ENCODE measurements at places on chromosomes 2 and 18. TPM values are rescaled to one million over a fixed set of nuclear protein-coding genes. Genes with fewer than 3 reads are reported as not detected.

Gene FN1
- 3,699 TPM for total RNA-seq

Gene CHST9
- total RNA-seq, result not detected

Gene MC2R
- not detected for total RNA-seq

Gene AKAIN1
- total RNA-seq, result not detected

Gene CEP76
- total RNA-seq, result 10.7 TPM

Gene NT5C1B
- not detected for total RNA-seq

Gene CXCR1
- not detected for total RNA-seq

Gene MROH2A
- total RNA-seq, result 0.10 TPM

Gene POMC
- total RNA-seq, result 9.0 TPM

Gene MYO7B
- total RNA-seq, result 11.3 TPM

Gene OTOS
- total RNA-seq, result not detected

Gene SAG
- 0.12 TPM for total RNA-seq

Gene SGO2
- total RNA-seq, result 47.7 TPM

Gene LIMS4
- 0.29 TPM for total RNA-seq

Gene CNNM4
- total RNA-seq, result 5.3 TPM

GRCh38 chr18:9172506-9173127, 36.0 kb downstream of the ANKRD12 start:
- no peak for DNase-seq

- DNase-seq, result no peak
These were observed 556.1 kb downstream of the BCL11A start for GRCh38 chr2:59997371-59997770.

DNA sequence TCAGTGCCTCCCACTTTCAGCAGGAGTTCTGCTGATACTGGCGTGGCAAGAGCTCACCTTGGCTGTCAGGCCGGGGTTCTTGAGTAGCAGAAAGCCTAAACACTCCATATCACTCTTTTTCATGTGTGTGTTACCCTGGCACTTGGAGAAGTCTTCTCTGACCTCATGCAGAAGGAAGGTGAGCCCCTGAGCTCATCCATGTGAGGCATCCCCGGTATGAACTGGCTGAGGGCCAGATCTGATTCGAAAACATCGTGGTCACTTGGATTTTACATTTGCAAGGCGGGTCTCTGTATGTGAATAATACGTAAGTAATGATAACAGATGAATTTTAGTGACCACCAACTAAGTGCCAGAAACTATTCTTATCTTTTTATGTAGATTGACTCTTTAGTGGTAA, 93.6 kb downstream of the RAPGEF4 start:
- peak; percentile 59 for DNase-seq

- no peak for DNase-seq
These were observed 734.4 kb downstream of the CBLN2 start for GRCh38 chr18:71809711-71810110.

DNA sequence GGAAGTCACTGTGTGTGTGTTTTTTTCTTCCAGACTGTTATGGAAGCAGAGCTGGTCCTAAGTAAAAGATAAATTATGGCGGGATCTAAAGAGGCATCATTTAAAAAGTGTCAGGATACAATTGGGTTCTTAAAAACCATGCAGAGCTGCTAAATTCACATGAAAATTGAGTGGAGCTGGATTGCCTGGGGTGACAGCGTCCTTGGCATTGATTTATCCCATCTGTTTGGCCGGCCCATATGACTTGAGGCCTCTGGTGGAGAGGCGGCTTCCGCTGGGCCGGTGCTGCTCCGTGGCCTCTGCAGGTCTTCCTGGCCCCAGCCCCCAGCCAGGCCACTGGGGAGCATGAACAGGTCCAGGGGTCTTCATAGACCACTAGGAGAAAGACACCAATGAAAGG, 165.5 kb downstream of the GLI2 start:
- DNase-seq, result no peak

DNA sequence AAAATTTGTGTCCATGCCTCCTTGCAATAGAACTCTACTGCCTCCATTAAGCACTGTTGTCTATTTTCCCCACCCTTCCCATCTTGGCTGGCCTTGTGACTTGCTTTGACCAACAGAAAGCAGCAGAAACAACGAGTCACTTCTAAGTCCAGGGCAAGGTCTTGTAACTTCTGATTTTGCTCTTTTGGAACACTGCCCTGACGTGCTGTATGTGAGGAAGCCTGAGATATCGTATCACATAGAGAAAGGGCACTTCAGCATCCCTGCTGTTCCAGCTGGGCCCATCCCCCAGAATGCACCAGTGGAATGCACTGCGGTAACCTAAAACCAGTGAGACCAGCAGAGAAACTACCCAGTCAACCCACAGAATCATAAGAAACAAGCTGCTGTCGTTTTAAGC, 28.1 kb downstream of the NCKAP1 start:
- DNase-seq, result peak; percentile 53

GRCh38 chr2:769771-770170, 92.6 kb upstream of the TMEM18 start:
- peak; percentile 39 for DNase-seq

DNA sequence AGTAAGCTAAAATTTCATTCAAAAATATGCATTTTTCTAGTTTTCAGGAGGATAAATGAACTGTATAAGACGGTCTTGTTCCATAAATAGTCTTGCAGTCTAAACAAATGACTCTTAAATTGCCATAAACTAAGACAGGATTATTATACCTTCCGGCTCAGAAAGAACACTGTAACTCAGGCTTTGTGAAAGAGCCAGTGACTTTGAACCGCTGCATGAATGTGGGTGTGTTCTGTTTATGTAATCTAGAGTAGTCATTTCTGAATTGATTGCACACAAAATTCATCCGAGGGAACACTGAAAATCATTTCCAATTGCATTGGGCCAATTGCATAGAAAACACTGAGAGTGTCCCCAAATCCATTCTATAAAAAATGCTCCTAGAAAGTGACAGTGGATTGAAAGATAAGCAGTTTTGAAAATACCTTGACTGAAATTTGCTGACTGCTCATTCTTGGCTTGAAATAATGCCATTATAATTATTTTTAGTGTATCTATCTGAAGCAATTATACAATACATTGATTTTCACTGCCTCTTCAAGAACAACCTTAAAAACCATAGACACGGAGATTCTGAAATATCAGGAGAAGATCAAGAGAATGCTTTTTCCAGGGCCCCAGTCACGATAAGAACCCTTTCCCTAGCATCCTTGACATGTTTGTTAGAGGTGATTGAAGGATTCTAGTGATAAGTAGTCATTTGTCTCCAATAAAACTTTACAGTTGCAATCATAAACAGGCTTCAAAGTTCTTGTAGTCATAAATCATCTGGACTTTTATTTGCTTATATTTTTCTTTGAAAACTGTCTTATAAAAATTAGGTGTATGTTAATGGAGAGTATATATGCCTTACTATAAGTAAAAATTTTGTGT, 55.4 kb downstream of the CNTNAP5 start:
- DNase-seq, result no peak

GRCh38 chr2:236554629-236555282, 14.9 kb upstream of the ACKR3 start:
- no peak for DNase-seq

- DNase-seq, result no peak
These were observed 854.3 kb downstream of the LRRTM4 start for GRCh38 chr2:76667821-76668271.

DNA sequence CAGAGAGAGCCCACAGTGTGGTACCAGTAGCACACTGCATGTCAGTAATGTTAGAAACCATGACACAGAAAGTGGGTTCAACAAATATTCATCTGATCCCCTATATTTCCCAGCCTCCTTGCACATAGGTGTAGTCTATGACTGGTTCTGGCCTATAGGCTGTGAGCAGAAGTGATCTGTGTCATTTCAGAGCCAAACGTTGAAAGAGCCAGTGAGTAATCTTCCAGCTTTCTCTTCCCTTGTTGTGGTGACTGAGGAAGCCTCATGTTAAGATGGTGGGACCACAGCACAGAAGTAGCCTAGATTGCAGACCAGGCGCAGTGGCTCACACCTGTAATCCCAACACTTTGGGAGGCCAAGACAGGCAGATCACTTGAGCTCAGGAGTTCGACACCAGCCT, 4.1 kb downstream of the TMEM237 start:
- DNase-seq, result peak; percentile 30

GRCh38 chr2:81250270-81250669, 945.7 kb upstream of the LRRTM1 start:
- no peak for DNase-seq

DNA sequence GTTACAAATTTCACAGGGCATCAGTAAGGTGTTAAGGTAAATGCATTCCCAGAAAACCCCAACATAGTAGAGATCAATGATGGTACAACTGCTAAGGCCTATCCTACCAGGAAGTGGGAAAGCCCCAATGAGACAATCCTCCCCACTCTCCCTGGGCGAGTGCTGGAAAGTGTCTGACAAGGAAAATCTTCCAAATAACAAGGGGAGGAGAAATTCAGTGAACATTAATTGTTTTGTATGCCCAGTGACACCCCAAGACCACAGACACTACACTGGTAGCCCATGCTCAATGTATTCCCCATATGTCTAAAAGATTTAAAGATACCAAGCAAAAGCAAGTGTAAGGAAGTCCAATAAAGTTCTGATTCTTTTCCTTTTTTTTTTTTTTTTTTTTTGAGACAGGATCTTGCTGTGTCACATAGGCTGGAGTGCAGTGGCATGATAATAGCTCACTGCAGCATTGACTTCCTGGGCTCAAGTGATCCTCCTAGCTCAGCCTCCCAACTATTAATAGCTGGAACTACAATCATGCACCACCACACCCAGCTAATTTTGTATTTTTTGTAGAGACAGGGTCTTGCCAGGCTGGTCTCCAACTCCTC, 24.7 kb downstream of the B4GALT6 start:
- DNase-seq, result no peak

DNA sequence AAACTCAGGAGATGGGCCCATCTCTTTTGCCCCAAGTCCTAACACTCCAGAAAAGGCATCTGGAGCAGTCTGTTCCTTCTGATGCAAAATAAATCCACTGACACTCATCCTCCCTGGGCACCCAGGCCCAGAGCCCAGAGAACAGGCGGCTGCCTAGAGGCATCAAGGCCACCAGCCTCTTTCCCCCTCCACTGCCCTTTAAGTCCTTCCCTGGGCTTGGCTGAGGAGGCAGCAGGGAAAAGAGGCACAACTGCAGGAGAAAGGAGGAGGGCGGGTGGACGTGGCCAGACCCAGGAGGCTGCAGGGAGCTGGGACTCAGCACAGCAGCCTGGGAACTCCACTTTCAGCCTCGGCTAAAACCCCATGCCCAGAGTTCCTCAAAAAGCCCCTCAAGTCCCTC, 99.7 kb upstream of the ID2 start:
- no peak for DNase-seq

DNA sequence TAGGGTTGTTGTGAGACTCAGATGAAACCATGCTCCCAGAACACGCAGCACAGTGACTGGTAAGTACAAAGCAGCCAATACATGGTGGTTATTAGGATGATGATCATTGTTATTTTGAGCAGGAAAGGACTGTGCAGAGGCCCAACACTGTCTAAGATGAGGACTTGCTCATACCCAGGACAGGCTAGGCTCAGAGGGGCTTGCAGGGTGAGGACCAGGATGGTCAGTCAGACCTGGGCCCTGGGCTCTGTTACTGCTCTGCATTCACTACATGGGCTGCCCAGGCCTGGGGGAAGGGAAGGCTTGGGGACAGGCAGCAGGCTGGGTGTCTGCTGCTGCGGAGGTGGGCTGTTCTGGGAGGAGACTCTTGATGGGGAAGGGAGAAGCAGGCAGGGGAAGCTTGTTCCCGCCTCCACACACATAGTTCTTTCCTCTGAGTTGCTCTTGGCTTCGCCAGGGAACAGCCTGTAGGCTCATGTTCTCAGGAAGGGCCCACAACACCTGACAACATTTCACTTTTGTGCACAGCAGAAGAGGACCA, 17.5 kb downstream of the CAPN13 start:
- no peak for DNase-seq

DNA sequence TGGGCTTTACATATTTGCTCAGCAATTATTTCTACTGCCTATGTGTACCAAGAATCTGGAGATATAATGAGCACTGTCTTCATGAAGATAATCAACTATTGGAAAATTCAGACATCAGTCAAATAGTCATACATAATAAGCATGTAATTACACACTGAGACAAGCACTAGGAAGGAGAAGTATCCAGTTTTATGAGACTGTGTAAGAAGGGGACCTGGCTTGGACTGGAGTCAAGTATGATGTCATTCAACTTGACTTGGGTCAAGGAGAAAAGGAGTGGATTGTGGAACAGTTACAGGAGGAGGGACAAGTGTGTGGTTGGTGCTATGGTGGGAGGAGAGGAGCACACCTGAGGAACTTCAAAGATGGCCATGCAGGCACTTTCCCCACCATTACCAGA, 419.8 kb upstream of the TRIB2 start:
- DNase-seq, result no peak

GRCh38 chr2:105800036-105800713, 55.5 kb downstream of the NCK2 start:
- DNase-seq, result peak; percentile 20

GRCh38 chr2:170524828-170525565, 190.1 kb upstream of the SP5 start:
- DNase-seq, result peak; percentile 37

DNA sequence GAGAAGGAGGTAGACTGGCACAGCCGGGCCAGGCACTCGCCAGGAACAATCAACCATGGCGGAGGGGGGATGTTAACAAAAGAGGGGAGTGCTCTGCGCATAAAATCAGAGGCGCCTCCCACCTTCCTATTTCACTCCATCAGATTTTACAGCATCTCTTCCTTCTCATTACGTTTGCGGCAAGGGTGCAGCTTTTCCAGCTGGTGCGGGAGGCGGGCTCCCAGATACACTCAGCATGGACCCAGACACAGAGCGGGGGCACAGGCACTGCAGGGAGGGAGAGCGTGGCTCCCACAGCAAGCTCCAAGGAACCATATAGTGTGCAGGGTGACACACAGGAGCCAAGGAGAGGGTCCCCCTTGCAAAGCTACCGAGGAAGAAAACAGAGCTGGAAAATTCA, 176.3 kb downstream of the EIPR1 start:
- no peak for DNase-seq

GRCh38 chr18:79877163-79878091, 74.0 kb downstream of the SLC66A2 start:
- no peak for DNase-seq

GRCh38 chr2:14899621-14900414, 267.3 kb downstream of the LRATD1 start:
- DNase-seq, result no peak

GRCh38 chr2:43707255-43708015, 31.2 kb upstream of the C1GALT1C1L start:
- DNase-seq, result peak; percentile 75

DNA sequence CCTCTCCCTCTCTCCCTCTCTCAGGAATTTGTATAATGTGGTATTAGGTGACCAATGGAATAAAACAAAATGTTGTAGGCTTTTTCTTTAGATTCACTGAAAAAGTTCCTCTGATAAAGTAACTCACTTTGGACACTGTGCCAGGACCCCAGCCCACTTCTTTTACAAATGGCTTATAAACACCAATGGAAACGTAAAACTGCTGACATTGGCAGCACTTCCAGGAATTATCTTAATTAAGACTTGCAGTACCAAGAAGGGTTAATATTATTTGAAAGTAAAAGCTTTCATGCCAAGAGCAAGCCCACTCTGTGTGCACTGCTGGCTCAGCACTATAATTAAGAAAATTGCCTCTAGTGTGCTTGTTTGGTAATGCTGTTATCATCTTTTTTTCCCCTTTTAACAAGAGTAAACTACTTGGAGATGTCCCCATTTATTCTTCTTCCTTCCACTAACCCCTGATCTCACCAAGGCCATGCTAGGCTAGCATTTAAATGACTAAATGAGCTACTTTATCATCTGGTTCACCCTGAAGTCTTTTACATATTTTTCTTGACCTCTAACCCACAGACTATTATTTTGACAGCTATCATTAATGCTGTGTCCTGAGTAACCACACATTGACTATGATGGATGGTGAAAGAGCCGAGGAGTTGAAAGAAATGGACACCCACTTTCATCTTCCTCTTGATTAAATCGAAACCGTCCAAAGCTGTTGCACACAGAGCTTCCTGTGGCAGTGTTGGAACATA, 232.2 kb upstream of the ETAA1 start:
- DNase-seq, result no peak
